Activated T-cell treated with anti-CD3 and anti-CD28 coated beads, Interleukin-2, amount 50 U/mL, for 72 hours (primary cell): ENCODE measurements at places on chromosomes 4 and X.

- H3K27ac ChIP-seq: no peak overlapping the region
- no peaks in the 10 kb centered on the region for H3K4me1 ChIP-seq
- H3K4me3 ChIP-seq: no peak overlapping the region
- no peaks in the 10 kb centered on the region for H3K36me3 ChIP-seq
These were observed 170.3 kb downstream of the MOSPD2 start for GRCh38 chrX:15043538-15043937.

DNA sequence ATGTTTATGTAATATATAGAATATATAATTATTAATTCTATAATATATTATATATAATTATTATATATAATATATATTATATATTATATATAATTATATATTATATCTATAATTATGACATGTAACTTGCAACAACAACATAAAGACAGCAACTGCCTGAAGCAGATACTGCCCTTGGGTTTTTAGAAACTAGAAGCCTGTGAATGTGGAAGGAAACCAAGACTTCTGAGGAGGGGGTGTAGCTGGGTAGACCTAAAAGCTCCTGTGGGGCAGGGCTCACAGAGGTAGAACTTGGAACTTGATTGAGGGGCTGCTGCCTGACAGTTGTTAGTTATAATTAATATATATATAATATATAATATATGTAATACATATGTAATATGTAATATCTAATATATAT lies 167.2 kb upstream of the SLIT2 start:
- H3K36me3 ChIP-seq: no peaks in the 10 kb centered on the region
- no peak for DNase-seq
- H3K4me1 ChIP-seq: no peaks in the 10 kb centered on the region

- H3K4me3 ChIP-seq: no peak overlapping the region
- no peaks in the 10 kb centered on the region for H3K27me3 ChIP-seq
- DNase-seq: no peak
These were observed 176.8 kb upstream of the RPL34 start for GRCh38 chr4:108443585-108443984.

- peaks cover 8% of the 10 kb centered on the region for H3K4me1 ChIP-seq
- H3K27ac ChIP-seq: no peak overlapping the region
- no peak for DNase-seq
- H3K4me3 ChIP-seq: no peak overlapping the region
- H3K36me3 ChIP-seq: peaks cover 3% of the 10 kb centered on the region
These were observed 121.9 kb downstream of the SMIM20 start for GRCh38 chr4:26035921-26036320.

DNA sequence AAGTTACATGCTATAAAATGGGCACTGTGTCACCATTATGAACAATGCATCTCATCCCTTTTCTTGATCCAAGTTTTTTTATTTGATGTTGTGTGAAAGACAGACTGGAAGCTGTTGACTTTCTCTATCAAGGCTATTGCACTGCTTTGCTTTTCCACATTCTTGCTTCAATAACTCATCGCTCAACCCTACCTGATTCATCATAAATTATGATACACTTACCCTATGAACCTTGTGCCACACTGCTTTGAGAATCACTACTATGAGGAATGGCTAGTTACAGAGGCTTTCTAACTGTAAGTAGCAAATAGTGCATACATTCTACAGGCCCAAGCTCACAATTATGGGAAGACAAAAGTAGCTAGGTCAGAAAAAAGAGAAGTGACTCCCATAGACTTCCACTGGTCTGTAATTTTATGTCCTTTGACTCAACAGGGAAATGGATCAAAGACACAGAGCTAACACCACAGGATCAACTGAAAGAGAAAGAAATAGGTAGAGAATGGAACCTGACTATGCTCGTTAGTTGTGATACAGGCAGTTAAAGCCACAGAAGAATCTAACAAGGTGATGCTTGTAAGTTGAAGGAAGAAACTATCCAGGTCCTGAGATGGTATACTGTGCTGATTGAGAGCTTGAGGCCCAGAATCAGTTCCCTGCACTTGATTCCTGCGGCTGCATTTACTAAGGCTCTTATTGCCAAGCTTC lies 163.5 kb downstream of the PPP3CA start:
- no peak overlapping the region for H3K4me3 ChIP-seq
- H3K36me3 ChIP-seq: no peaks in the 10 kb centered on the region
- no peak for DNase-seq
- H3K27ac ChIP-seq: no peak overlapping the region
- H3K4me1 ChIP-seq: no peaks in the 10 kb centered on the region
- no peaks in the 10 kb centered on the region for H3K27me3 ChIP-seq

DNA sequence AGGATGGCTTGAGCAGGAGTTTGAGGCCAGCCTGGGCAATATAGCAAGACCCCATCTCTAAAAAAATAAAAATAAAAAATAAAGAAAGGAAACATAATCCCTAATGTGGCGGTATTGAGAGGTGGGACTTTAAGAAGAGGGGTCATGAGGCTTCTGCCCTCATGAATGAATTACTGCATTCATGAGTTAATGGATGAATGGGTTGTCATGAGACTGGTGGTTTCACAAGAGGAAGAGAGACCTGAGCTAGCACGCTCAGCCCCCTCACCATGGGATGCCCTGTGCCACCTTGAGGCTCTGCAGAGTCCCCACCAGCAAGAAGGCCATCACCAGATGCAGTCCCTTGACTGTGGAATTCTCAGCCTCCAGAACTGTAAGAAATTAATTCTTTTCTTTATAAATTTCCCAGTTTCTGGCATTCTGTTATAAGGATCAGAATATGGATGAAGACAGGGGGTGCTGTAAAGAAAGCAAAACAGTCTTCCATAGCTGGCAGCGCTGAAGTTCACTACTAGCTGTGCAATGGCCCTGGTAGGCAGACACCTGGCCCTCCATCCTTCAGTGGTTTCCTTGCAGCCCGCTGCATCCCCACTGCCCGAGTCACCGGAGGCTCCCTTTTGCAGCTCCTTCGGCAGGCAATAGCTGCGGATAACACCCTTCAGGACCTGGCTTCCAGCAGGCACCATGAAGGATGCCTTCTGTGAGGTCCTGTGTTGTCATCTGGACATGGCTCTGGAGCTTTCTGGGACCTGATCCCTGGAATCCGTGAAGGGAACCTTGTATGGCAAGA lies 44.8 kb upstream of the NSG1 start:
- no peaks in the 10 kb centered on the region for H3K27me3 ChIP-seq
- H3K4me1 ChIP-seq: peaks cover 4% of the 10 kb centered on the region
- H3K36me3 ChIP-seq: no peaks in the 10 kb centered on the region
- no peak overlapping the region for H3K27ac ChIP-seq

DNA sequence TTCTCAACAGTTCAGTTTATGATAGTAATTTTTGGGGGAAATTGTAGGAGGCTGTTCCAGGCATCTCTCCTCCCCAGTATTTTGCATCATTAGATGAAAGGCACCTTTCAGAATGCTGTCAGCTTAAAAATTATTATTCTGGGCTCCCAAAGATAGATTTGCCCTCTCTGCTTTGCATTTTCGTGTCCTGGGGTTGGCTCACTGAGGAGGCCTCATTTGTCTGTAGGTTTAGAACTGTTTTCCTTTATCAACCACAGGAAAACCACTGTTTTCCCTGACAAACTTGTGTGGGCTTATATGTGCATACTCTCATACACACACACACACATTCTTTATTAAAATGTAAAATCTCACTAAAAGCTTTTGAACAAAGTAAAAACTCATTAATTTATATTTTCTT lies 197.2 kb upstream of the VCX3A start:
- no peak overlapping the region for H3K4me3 ChIP-seq
- H3K27me3 ChIP-seq: no peaks in the 10 kb centered on the region
- no peak for DNase-seq

- no peak overlapping the region for H3K27ac ChIP-seq
- peaks cover 53% of the 10 kb centered on the region for H3K27me3 ChIP-seq
- no peak for DNase-seq
- no peaks in the 10 kb centered on the region for H3K36me3 ChIP-seq
These were observed 103.6 kb downstream of the GUCY2F start for GRCh38 chrX:109378281-109378680.

- H3K4me3 ChIP-seq: no peak overlapping the region
- H3K36me3 ChIP-seq: no peaks in the 10 kb centered on the region
- no peaks in the 10 kb centered on the region for H3K27me3 ChIP-seq
- H3K27ac ChIP-seq: no peak overlapping the region
- DNase-seq: no peak
- peaks cover 12% of the 10 kb centered on the region for H3K4me1 ChIP-seq
These were observed 12.8 kb upstream of the FOXO4 start for GRCh38 chrX:71082822-71083221.

DNA sequence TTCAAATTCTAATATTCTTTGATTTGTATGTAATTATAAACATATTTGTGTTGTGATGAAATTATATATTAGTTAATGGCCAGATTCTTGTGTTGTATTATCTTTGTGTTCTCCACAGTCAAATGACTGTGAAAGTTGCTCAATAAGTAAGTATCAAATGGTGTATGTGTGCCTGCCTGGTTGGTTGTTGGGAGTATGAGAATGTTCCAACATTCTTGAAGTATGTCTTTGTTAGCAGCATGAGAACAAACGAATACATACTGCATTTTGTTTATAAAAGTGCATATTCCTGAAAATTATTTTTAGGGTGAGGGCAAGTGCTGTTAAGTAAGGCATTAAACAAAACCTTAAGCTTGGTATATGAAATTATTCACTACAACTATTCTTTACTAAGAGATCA lies 16.2 kb downstream of the ARHGEF38 start:
- H3K36me3 ChIP-seq: no peaks in the 10 kb centered on the region
- no peaks in the 10 kb centered on the region for H3K27me3 ChIP-seq
- DNase-seq: no peak
- H3K4me1 ChIP-seq: no peaks in the 10 kb centered on the region
- H3K4me3 ChIP-seq: no peak overlapping the region
- H3K27ac ChIP-seq: no peak overlapping the region

- no peak overlapping the region for H3K4me3 ChIP-seq
- no peaks in the 10 kb centered on the region for H3K27me3 ChIP-seq
- DNase-seq: no peak
- H3K36me3 ChIP-seq: no peaks in the 10 kb centered on the region
- no peaks in the 10 kb centered on the region for H3K4me1 ChIP-seq
These were observed 105.3 kb downstream of the CPZ start for GRCh38 chr4:8697826-8698225.

GRCh38 chrX:153945956-153946943 lies 1.8 kb upstream of the RENBP start:
- no peak overlapping the region for H3K27ac ChIP-seq
- H3K27me3 ChIP-seq: no peaks in the 10 kb centered on the region
- H3K36me3 ChIP-seq: no peaks in the 10 kb centered on the region
- peaks cover 32% of the 10 kb centered on the region for H3K4me1 ChIP-seq

- no peaks in the 10 kb centered on the region for H3K27me3 ChIP-seq
- no peak overlapping the region for H3K4me3 ChIP-seq
- peaks cover 3% of the 10 kb centered on the region for H3K36me3 ChIP-seq
- no peak for DNase-seq
- no peak overlapping the region for H3K27ac ChIP-seq
These were observed 71.3 kb upstream of the SPRY1 start for GRCh38 chr4:123325241-123325681.

DNA sequence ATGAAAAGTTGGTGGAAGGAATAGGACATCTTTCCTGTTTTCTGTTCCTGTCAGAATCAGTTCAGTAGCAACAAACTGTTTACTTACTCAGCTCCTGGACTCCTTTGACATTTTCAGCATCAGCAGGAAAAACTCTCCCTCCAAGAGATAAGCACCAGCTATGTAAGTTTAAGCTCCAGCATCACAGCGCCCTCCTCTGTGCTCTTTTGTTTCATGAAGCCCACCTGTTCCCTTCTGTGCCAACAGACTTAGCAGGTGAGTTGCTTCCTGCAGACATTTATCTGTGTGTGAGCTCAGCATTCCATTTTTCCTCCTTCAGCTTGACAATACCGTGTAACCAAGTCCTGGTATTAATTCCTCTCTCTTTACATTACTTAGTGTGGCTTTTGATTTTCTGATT lies 644.1 kb upstream of the AGA start:
- no peak for DNase-seq
- H3K27me3 ChIP-seq: no peaks in the 10 kb centered on the region
- H3K36me3 ChIP-seq: no peaks in the 10 kb centered on the region
- no peaks in the 10 kb centered on the region for H3K4me1 ChIP-seq
- no peak overlapping the region for H3K27ac ChIP-seq

DNA sequence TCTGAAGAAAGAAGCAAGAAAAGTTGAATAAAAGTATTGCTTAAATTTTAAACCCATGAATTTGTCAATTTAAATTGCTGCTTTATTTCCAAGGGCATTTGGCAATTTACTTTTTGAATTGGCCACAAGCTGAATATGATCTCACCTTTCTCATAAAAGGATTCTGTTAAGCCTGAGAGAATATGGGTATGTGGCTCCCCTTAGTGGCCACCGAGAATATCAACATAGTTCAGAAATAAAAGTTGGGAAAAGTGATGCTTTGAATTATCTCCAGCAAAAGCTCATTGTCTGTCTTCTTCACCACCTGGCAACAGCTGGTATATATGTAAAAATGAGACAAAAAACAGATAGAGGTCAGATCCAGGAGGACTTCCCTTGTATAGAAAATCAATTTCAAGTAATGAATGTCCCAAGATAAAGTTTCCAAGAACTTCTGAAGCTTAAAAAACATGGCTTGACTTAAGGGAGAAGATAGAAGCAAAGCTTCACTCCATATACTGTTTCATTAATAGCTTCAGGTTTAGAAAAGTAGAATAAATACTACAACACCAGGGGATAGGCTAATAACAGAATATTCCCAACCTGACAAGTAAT lies 290.7 kb upstream of the FAM241A start:
- peak; percentile 3 for DNase-seq
- no peaks in the 10 kb centered on the region for H3K36me3 ChIP-seq
- no peak overlapping the region for H3K4me3 ChIP-seq
- no peaks in the 10 kb centered on the region for H3K4me1 ChIP-seq
- H3K27ac ChIP-seq: no peak overlapping the region
- no peaks in the 10 kb centered on the region for H3K27me3 ChIP-seq

DNA sequence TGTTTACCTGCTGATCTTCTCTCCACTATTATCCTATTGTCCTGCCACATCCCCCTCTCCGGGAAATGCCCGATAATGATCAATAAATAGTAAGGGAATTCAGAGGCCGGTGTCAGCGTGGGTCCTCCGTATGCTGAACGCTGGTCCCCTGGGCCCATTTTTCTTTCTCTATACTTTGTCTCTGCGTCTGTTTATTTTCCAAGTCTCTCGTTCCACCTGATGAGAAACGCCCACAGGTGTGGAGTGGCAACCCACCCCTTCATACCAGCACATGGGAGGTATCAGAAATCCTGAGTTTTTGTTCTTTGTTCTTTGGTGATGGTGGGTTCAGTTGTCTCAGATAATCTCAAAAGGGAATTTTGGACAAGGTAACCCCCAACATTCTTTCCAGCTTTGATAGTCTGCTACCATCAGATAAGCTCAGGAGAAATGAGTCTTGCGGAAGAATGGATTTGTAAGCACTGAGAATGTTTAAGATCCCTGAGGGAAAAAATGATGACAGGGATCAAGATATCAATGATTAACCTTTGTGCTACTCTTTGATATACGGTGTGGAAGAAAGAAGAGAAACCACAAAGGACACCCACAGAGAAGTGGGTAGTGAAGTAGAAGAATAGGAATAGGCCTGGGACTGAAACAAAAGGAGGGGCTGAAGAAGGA lies 117.9 kb downstream of the CEP44 start:
- no peak overlapping the region for H3K27ac ChIP-seq
- no peaks in the 10 kb centered on the region for H3K4me1 ChIP-seq
- peaks cover 8% of the 10 kb centered on the region for H3K27me3 ChIP-seq
- DNase-seq: no peak
